ENCODE measurements at places on chromosomes 1 and 21.

GRCh38 chr1:20255666-20256065 lies 35.0 kb upstream of the VWA5B1 start:
- DNase-seq: no peak

- DNase-seq: no peak
Observed at GRCh38 chr1:229075716-229076115, 195.2 kb upstream of the RAB4A start.

GRCh38 chr21:46005081-46005480 lies 23.5 kb downstream of the COL6A1 start:
- no peak for DNase-seq

- DNase-seq: no peak
Observed at GRCh38 chr21:30988706-30989105, 49.6 kb downstream of the KRTAP19-8 start.

GRCh38 chr1:180513531-180513930 lies 11.2 kb upstream of the ACBD6 start:
- DNase-seq: no peak

GRCh38 chr1:206411321-206411720 lies 59.0 kb upstream of the IKBKE start:
- DNase-seq: no peak

- no peak for DNase-seq
Observed at GRCh38 chr1:58047265-58047858, 499.2 kb downstream of the OMA1 start.

GRCh38 chr1:42431514-42431913 lies 24.3 kb downstream of the ZMYND12 start:
- no peak for DNase-seq

- DNase-seq: no peak
Observed at GRCh38 chr1:238861342-238862066, 524.9 kb upstream of the CHRM3 start.

- DNase-seq: no peak
Observed at GRCh38 chr1:33332881-33333280, 12.0 kb upstream of the A3GALT2 start.

GRCh38 chr21:40809673-40810197 lies 37.2 kb downstream of the DSCAM start:
- no peak for DNase-seq

GRCh38 chr1:177429234-177429633 lies 258.5 kb downstream of the BRINP2 start:
- DNase-seq: no peak

DNA sequence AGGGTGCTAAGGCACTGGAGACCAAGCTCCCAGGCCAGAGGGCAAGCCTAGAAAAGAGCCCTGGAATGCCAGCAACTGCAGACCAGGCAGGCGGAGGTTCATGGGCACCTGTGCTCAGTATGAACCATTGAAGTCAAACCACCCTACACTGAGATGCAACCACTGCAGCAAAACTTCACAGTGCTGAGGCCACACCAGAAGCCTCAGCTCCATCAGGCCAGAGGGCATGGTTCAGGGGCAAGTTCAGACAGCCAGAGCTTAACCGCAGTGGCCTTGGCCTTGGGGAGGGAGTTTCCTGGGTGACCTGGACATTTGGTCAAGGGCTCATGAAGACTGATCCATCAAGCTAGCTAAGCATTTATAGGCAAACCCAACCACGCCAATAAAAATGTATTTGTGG lies 7.1 kb downstream of the RCC2 start:
- no peak for DNase-seq

DNA sequence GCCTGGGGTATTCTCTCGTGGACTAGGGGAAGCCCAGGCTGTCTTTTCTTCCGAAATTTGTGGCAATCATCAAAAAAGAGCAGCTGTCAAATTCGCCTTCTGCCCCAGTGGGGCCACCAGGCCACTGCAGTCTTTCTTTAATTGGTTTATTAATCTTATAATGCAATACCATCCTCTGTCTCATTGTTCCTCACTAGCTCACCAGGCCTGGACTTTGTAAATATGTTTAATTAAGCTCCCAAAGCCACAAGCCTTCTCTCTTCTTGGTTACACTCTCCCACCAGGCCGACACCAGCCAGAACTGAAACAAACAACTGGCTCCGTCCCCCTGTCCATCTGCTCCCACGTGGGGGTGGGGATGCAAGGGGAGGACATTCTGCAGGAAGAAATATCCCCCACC lies 22.0 kb upstream of the CAMK1G start:
- DNase-seq: no peak

Measured in stimulated activated CD8-positive, alpha-beta memory T cell treated with anti-CD3 and anti-CD28 coated beads, Interleukin-7, amount 100 ng/mL, for 1 hour (primary cell).